NCI-H187 treated with DMSO at 0.1 percent for 48 hours (cell line): ENCODE measurements at places on chromosomes 1 and 21.

DNA sequence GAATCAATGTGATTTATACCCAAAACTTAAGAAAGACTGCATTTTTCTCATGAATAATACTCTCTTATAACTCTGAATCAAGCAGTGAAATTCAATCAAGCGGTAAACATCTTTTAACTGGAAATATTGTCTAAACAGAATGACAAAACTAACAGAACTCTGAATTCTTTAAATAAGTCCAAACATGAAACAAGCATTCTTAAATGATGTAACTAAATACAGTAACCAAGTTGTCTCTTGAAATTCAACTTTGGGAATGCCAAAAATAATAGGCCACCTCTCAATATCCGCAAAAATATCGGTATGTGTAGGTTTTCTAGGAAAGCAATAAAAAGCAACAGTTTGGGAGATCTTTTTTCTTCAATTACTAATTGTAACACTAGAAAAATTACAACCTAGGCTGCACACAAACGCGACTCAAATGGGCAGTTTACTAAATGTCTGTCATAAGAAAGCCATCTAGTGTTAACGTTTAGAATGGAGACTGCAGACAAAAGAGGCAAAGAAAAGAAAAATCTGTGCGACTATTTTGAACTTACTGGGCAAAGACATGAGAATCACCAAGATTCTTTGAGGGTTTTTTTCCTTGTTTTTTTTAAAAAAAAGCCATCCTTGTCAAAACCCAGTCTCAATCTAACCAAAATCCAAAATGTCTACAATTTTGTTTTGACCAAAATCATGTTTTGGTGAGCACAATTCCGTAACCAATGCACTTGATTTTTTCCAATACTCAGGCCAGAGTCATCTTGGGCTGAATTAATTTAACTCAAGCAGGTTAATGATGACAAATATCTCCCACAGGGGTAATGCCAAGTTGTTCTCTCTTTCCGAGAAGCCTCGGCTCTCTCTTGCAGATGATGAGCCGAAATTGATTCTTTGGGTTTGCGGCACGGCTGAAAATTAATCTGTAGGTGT lies 1.3 kb downstream of the SIPA1L2 start:
- DNase-seq: no peak

DNA sequence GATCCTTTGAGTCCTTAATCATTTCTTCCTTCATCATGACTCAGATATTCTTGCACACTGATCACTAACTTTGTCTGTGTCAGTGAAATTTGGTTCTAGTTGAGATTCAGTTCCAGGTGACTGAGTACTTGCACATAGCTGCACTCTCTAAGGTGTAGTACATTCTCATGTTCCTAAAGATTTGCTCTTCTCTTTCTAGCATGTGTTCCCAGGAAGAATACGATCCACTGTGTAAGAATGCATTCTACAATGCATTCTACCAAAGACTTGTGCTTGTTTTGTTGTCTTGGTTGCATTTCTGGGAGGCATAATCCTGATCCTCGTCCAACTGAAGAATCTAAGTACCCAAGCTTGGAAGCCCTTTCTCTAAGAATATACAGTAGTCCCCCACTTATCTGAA lies 104.3 kb upstream of the CDC42BPA start:
- DNase-seq: no peak

DNA sequence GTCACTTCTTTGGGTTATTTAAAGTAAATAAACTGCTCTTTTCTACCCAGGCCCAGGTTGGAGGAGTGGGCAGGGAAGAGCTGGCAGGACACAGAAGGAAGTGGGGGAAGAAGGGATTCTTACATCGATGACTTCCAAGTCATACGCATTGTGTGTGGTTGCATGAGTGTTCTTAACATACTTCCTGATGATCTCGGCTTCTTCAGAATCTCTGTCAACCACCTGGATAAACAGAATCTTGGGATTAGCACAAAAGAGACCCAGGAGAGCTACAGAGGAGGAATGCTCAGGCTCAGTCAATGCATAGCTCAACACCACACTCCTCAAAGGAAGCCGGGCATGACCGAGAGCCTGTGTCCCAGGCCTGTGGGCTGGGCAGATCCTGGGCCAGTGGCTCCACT lies 42.1 kb downstream of the PARP1 start:
- no peak for DNase-seq

- no peak for DNase-seq
These were observed 1.8 kb downstream of the ROR1 start for GRCh38 chr1:63775418-63776127.

- DNase-seq: no peak
These were observed 1383.1 kb upstream of the ADGRL2 start for GRCh38 chr1:80417671-80418070.

DNA sequence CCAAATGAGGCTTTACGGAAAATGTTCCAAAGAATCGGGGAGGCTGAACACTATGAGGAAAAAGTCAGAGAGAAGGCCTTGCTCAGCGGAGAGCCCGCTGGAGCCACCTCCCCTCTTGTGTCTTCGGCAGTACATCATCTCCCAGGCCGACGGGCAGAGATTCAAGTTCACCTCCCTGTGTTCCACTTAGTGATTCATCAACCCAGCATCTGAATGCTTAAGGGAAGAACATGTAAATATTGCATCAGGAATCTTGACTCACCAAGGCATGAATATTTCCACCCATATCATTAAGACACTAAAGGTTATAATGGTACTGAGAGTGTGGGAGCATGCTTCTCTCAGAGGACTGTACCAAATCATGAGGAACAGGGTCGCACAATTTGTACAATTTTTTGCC lies 172.5 kb downstream of the ST6GALNAC5 start:
- DNase-seq: no peak

DNA sequence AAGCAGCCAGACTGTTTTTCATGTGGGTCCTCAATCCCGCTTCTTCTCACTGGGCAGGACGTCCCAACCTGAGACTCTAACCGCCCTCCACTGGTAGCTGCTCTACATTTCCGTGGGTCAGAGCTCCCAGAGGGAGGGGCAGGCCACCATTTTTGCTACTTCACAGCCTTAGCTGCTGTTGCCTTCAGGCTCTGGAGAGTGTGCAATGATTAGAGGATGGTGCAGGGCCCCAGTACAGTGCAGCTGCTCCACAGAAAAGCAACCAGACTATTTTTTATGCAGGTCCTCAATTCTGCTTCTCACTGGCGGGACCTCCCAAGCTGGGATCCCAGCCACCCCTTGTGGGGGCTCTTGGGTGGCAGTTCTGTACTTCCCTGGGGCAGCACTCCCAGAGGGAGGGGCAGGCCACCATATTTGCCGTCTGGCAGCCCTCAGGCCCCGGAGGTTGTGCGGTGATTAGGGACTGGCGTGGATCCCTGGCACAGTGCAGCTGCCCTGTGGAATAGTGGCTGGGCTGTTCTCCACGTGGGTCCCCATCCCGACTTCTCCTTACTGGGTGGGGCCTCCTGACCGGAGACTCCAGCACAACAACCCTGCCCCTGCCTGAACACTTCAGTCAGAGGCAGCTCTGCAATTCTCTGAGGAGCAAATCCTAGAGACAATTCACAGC lies 647.6 kb upstream of the PKN2 start:
- DNase-seq: no peak

GRCh38 chr1:82843876-82844275 lies 1043.1 kb downstream of the ADGRL2 start:
- DNase-seq: no peak
